ENCODE measurements at places on chromosomes 4 and X.

- no peak for DNase-seq
Measured at GRCh38 chr4:112340023-112340422, 42.9 kb downstream of the ALPK1 start.

GRCh38 chrX:120429776-120430540 is 39.1 kb downstream of the LAMP2 start:
- no peak for DNase-seq

DNA sequence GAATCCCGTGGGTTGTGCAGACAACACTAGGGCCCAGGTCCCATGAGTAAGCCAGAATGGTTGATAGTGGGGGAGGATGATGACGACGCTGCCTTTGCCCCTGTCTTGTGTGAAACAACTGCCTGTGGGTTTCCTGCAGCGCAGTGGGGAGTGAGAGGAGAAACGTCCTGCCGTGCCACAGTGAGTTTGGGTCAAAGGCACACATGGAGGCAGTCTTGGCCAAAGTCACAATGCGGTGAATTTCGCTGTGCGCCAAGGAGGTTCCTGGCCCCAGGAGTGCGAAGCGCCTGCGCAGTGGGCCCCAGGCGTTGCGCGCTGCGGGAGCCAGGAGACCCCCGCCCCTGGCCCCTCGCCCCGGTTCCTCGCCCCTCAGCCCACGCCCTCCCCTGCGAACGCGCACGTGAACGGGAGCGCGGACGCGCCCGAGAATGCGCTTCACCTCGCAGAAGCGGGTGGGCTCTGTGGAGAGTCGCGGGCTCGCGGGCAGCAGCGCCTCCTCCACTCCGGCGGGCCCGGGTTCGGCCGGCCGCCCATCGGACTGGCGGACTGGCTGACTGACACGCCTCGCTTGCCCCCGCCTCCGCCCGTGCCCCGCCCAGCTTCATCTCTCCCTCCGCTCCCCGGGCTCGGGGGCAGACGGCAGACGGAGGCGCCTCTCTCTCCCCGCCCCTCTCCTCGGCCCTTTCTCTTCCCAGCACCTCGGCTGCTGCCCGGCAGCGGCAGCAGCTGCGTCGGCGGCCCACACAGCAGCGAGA is at the start of gene NUDT10:
TSS of gene NUDT10 (plus strand) at position 635 of the 755 bp plus-strand sequence. CDS start 144 bp downstream, outside the sequence.
- DNase-seq = peak; percentile 68

DNA sequence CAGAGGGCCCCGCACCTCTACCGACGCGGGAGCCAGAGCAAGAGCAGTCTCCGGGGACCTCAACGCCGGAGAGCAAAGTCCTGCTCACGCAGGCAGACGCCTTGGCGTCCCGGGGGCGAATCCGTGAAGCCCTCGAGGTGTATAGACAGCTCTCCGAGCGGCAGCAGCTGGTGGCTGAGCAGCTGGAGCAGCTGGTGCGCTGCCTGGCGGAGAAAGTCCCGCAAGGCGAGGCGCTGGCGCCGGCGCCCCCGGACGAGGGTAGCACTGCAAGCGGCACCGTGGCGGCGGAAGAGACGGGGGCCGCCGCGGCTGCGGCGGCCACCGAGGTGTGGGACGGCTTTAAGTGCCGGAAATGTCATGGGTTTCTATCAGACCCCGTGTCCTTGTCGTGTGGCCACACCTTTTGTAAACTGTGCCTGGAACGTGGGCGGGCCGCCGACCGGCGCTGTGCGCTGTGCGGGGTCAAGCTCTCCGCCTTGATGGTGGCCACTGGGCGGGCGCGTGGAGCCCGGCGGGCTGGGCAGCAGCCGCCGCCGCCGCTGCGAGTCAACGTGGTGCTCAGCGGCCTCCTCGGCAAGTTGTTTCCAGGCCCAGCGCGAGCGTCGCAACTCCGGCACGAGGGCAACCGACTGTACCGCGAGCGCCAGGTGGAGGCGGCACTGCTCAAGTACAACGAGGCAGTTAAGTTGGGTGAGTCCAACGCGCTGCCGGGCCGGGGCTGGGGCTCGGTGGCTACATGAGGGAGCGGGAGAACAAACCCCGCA is 672 bp downstream of the LONRF3 start:
- peak; percentile 58 for DNase-seq

DNA sequence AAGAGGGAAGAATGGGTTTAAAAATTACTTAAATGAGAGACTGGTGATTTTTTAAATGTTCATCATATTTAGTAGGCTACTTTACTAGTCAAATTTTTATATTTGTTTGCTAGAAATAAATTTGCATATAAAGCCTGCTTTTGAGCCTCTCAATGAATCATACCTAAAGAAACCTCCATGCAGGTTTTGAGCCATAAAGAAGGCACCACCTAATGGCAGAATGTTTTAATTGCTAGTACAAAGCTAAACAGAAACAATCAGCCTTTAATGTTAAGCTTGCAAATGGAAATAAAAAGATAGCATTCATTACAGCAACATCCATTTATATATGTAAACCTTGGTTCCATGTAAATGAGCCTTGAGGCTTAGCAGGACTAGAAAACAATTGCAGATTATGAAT is 989.7 kb downstream of the CCSER1 start:
- DNase-seq = no peak

DNA sequence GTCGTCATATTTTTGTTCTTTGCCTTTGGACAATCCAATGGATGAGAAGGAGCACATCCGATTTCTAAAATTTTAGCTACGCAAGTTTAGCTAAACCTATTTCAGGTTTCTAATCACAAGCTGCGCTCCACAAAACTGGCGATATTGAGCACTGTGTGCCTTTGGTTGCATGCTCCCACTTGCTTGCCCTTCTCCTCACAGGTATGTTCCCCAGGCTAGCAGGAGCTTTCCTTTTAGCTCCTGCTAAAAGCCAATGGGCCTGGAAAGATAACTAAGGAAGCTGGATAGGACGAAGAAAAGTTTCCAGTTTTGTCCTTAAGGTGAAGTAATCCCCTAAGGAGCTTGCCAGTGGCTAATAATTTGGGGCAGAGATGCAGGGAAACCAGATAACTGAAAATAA is 975.2 kb downstream of the FSTL5 start:
- no peak for DNase-seq

GRCh38 chr4:57191523-57192034 is 81.4 kb upstream of the IGFBP7 start:
- no peak for DNase-seq

DNA sequence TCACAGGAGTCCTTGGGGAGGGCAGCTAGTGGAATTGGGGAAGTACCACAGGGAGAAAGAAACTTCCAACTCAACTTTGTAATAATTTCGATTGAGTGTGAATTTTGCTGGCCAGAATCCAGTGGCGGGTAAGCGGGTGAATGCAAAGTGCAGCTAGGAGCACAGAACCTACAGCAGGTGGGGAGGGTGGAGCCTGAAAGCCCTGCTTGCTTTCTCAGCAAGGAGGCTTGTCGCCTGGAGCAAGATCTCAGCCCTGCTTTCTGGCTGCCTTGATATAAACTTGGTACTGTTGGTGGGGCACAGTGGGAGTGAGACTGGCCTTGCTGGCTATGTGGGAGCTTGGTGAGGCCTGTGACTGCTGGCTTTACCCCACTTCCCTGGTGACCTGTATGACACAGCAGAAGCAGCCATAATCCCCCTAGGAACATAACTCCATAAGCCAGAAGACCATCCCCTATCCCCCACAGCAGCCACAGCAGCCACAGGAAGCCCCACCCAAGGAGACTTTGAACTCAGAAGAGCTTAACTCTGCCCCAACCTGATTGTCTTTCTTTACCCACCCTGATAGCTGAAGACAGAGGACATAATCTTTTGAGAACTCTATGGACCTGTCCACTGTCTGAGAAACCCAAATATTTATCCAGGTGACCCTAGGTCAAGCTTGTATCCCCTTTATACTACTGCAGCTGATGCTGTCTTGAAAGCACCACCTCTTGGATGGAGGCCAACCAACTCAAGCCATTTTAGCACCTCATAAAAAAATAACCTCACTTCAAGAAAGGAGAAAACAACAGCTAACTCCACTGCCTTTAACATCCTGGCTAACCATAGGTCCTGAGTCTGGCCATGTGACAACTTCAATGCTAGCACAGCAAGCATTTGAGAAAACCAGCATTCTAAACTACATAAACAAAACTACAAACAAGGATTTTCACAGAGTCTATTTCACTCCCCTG is 87.2 kb upstream of the PDE5A start:
- no peak for DNase-seq

- no peak for DNase-seq
Measured at GRCh38 chr4:78069859-78070258, 12.7 kb downstream of the FRAS1 start.

- DNase-seq = no peak
Measured at GRCh38 chrX:11259437-11259836, 33.8 kb upstream of the AMELX start.

GRCh38 chrX:23745786-23746185 is 2.7 kb upstream of the ACOT9 start:
- DNase-seq = no peak

- DNase-seq = peak; percentile 23
Measured at GRCh38 chr4:89509708-89510281, 202.2 kb upstream of the GPRIN3 start.

GRCh38 chr4:100609810-100610209 is 92.0 kb upstream of the EMCN start:
- no peak for DNase-seq

- no peak for DNase-seq
Measured at GRCh38 chr4:7394681-7395451, 39.9 kb downstream of the PSAPL1 start.

All from activated T-cell treated with anti-CD3 and anti-CD28 coated beads, Interleukin-2, amount 50 U/mL, for 48 hours (primary cell).